Stimulated activated CD4-positive, alpha-beta T cell treated with anti-CD3 and anti-CD28 coated beads, TNF-alpha, amount 100 ng/mL, for 24 hours (primary cell): ENCODE measurements at places on chromosomes 7 and 10.

DNA sequence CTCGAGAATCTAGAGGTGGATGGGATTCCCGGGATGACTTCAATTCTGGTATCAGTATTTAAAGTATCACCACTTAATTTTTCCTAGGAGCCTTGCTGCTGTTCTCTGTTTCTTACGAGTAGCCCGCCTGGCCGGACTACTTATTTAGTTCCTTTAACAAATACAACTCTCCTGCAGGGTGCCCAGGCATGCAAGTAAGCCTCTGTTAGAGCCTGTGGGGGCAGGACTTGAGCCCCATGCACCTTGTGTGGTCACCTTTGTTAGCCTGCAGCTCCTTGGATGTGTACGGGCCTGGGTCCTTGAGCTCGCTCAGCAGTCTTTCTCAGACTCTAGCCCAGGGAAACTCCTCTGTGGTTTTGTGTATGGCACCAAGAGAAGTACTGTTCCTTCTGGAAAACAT is 16.1 kb downstream of the EIF4H start:
- no peak for DNase-seq

GRCh38 chr7:116571037-116571436 is 46.2 kb downstream of the CAV1 start:
- DNase-seq: no peak

DNA sequence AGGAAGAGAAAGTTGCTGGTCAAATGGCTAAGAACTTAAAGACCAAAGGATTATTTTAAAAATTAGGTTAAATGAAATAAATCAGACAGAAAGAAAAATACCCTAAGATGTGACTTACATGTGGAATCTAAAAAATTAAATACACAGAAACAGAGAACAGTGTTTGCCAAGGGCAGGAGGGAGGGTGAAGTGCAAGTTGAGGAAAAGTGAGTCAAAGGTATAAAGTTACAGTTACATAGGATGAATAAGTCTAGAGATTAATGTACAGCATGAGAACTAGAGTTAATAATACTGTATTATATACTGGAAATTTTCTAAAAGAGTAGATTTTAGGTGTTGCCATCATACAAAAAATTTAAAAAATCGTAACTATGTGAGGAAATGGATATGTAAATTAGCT is 146.3 kb downstream of the MDFIC start:
- DNase-seq: no peak

DNA sequence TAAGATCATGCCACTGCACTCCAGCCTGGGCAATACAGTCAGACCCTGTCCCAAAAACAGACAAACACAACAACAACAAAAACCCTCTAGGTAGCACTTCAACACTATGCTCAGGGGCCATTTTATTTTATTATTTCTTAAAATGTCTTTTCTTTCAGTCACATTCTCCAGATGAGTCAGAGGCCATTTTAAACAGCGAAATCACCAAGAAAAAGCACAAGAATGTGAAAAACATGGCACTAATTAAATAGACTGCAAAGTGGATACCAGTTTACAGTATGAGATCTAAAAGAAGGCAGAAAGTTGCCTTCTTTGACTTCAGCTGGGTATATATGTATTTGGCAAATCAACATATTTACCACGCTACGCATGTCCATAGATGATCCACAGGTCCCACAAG is 6.1 kb upstream of the FGL2 start:
- DNase-seq: no peak

GRCh38 chr10:103254113-103254512 is 8.4 kb downstream of the RPEL1 start:
- DNase-seq: no peak

DNA sequence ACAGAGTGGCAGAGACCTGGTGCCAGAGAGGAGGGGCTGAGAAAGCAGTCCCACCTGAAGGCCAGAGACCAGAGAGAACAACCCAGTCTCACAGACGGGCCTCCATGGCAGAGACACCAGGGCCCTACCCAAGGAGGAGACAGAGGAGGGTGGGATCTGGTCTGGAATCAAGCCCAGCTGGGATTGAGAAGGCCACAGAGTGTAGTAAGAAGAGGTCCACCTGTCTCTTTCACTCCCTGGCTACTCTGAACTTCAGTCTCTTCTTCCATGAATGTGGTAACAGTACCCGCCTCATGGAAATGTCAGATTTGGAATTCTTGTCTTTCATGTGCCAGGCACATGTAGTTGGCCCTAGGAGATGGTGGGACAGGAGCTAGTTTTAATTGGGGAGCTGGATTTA is 55.6 kb downstream of the CLIP2 start:
- DNase-seq: no peak

GRCh38 chr7:87369216-87369615 is 23.8 kb downstream of the CROT start:
- DNase-seq: no peak
